ENCODE measurements at places on chromosomes 7 and 10. TPM values are rescaled to one million over a fixed set of nuclear protein-coding genes. Genes with fewer than 3 reads are reported as not detected.
A peak's percentile ranks its signal among the peaks of the same experiment; 100 is the strongest.

DNA sequence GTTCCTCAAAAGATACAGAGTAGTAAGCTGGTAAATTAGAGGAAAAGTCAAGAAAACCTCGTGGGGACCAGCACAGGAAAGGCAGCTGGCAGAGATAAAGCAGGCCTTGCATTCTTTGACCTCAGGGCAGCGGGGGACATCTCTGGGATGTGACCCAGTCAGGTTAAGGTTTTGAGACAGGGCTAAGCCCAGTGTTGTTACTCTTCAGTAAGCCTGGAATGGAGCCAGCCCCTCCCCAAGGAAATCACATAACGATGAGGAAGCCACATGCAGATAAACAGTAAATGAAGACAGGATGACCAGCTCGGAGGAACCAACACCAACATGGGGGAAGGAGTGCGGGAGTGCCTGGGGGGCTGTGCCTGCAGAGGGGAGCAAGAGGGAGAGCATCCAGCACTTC lies 99.6 kb downstream of the JAZF1 start:
- H3K27ac ChIP-seq: no peak overlapping the region
- DNase-seq: no peak
- H3K4me1 ChIP-seq: peaks cover 72% of the 10 kb centered on the region
- no peak overlapping the region for H3K4me3 ChIP-seq
- H3K36me3 ChIP-seq: no peaks in the 10 kb centered on the region
- no peaks in the 10 kb centered on the region for H3K27me3 ChIP-seq

DNA sequence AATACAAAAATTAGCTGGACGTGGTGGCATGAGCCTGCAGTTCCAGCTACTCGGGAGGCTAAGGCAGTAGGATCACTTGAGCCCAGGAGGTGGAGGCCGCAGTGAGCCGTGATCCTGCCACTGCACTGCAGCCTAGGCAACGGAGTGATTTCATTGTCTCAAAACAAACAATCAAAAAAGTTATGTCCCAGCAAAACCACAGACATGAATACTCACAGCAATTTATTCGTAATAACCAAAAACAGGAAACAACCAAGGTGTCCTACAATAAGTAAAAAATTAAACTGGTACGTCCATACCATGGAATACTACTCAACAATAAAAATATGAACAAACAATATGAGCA lies 11.6 kb upstream of the CYTH3 start:
- H3K4me3 ChIP-seq: no peak overlapping the region
- H3K27me3 ChIP-seq: no peaks in the 10 kb centered on the region
- H3K4me1 ChIP-seq: no peaks in the 10 kb centered on the region
- no peaks in the 10 kb centered on the region for H3K36me3 ChIP-seq

- no peak overlapping the region for H3K27ac ChIP-seq
- no peaks in the 10 kb centered on the region for H3K4me1 ChIP-seq
- H3K27me3 ChIP-seq: no peaks in the 10 kb centered on the region
- H3K36me3 ChIP-seq: no peaks in the 10 kb centered on the region
These were observed 289.1 kb upstream of the SORCS1 start for GRCh38 chr10:107453561-107453960.

GRCh38 chr10:79084972-79085597 lies 16.3 kb downstream of the ZMIZ1 start:
- peak overlapping the region; percentile 73 for H3K27ac ChIP-seq
- no peaks in the 10 kb centered on the region for H3K27me3 ChIP-seq
- peaks cover 100% of the 10 kb centered on the region for H3K4me1 ChIP-seq
- no peaks in the 10 kb centered on the region for H3K36me3 ChIP-seq
- DNase-seq: no peak

- no peak for DNase-seq
- no peaks in the 10 kb centered on the region for H3K4me1 ChIP-seq
- H3K27ac ChIP-seq: no peak overlapping the region
- no peaks in the 10 kb centered on the region for H3K27me3 ChIP-seq
These were observed 39.3 kb downstream of the CELF2 start for GRCh38 chr10:11057018-11057417.

GRCh38 chr10:1543596-1543995 lies 193.7 kb downstream of the ADARB2 start:
- no peak overlapping the region for H3K27ac ChIP-seq
- H3K27me3 ChIP-seq: no peaks in the 10 kb centered on the region
- H3K36me3 ChIP-seq: no peaks in the 10 kb centered on the region
- no peaks in the 10 kb centered on the region for H3K4me1 ChIP-seq
- no peak overlapping the region for H3K4me3 ChIP-seq

GRCh38 chr10:103491729-103492364 lies 1.7 kb upstream of the NEURL1 start:
- no peaks in the 10 kb centered on the region for H3K36me3 ChIP-seq
- H3K4me3 ChIP-seq: no peak overlapping the region
- H3K27ac ChIP-seq: no peak overlapping the region
- no peak for DNase-seq
- peaks cover 17% of the 10 kb centered on the region for H3K4me1 ChIP-seq

DNA sequence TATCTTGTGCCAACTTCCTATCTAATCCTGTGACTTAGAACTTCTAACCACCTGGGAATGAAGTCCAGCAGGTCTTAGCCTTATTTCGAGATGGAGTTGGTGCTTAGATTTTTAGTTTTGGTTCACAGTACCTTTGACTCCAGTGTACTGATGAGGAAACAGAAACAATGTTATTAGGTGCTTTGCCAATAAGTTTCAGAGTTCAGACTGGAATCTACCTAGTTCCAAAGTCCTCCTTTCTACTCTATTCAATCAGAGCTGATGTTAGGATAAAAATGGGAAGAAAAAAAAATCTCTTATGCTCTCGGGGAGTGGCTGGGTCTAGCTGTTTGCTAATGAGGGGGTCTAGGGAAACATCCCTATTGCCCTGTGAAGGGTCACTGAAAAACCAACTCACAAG lies 606.3 kb upstream of the C7orf33 start:
- H3K4me3 ChIP-seq: no peak overlapping the region
- no peak for DNase-seq
- no peaks in the 10 kb centered on the region for H3K4me1 ChIP-seq
- no peaks in the 10 kb centered on the region for H3K27me3 ChIP-seq
- no peaks in the 10 kb centered on the region for H3K36me3 ChIP-seq

DNA sequence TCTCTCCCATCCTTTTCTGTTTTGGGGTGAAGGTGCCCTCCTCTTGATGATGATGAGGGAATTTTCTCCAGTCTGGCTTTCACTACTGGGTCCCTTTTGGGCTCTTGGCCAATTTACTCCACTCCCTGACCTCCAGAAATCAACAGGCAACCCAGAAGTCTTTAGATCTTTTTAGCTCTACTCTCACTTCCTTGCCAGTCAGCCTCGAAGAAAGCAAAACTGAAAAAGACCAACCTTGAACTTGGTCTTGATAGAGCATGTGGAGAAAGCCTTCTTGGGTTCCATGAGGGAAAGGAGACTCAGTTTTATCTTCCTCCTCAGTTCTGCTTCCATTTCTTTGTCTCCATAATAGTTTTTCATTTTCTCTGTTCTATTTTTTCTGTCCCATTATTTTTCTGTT lies 91.4 kb upstream of the NPVF start:
- no peak overlapping the region for H3K4me3 ChIP-seq
- no peak overlapping the region for H3K27ac ChIP-seq
- H3K4me1 ChIP-seq: peaks cover 7% of the 10 kb centered on the region
- H3K27me3 ChIP-seq: no peaks in the 10 kb centered on the region
- DNase-seq: no peak

GRCh38 chr10:38094927-38095574 lies 914 bp downstream of the ZNF37A start:
- H3K4me3 ChIP-seq: peak overlapping the region; percentile 79
- H3K4me1 ChIP-seq: peaks cover 21% of the 10 kb centered on the region
- peaks cover 25% of the 10 kb centered on the region for H3K36me3 ChIP-seq
- no peak for DNase-seq
- no peaks in the 10 kb centered on the region for H3K27me3 ChIP-seq

DNA sequence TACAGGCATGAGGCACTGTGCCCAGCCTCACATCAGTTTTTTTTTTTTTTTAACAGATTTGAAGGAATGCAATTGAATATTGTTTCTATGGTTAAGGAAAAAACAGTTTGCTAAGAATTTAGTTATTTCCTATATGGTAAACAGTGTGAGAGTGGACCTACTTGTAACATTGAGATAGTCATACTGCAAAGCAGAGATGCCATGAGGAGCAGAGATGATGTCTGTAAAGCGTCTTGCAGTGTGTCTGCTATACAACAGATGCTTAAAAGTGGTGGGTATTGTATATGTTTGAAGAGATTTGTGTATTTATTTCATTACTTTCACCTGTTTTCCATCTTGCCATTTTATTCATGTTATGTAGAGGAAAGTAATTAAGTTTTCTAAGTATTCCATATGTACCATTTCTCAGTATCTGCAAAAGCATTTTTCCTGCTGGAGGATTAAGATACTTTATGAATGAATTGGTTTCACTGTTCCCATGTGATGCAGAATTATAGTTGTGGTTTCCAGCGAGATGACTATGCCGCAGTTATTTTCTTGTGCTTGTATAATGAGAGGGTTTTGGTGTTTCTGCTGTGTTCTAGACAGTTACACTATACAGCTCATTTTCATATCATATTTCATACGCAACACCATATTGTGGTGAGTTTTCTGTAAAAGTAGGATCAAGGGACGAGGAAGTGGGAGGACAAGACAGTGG lies 26.6 kb downstream of the TET1 start:
- H3K27ac ChIP-seq: no peak overlapping the region
- no peak overlapping the region for H3K4me3 ChIP-seq
- H3K4me1 ChIP-seq: no peaks in the 10 kb centered on the region
- no peaks in the 10 kb centered on the region for H3K36me3 ChIP-seq
- DNase-seq: no peak

GRCh38 chr7:21401944-21402343 lies 25.9 kb upstream of the SP4 start:
- H3K4me1 ChIP-seq: no peaks in the 10 kb centered on the region
- no peaks in the 10 kb centered on the region for H3K36me3 ChIP-seq
- no peak overlapping the region for H3K27ac ChIP-seq
- no peak for DNase-seq
- no peak overlapping the region for H3K4me3 ChIP-seq

GRCh38 chr10:84089162-84089561 lies 50.1 kb upstream of the GHITM start:
- H3K4me1 ChIP-seq: no peaks in the 10 kb centered on the region
- H3K36me3 ChIP-seq: no peaks in the 10 kb centered on the region
- no peak overlapping the region for H3K27ac ChIP-seq

DNA sequence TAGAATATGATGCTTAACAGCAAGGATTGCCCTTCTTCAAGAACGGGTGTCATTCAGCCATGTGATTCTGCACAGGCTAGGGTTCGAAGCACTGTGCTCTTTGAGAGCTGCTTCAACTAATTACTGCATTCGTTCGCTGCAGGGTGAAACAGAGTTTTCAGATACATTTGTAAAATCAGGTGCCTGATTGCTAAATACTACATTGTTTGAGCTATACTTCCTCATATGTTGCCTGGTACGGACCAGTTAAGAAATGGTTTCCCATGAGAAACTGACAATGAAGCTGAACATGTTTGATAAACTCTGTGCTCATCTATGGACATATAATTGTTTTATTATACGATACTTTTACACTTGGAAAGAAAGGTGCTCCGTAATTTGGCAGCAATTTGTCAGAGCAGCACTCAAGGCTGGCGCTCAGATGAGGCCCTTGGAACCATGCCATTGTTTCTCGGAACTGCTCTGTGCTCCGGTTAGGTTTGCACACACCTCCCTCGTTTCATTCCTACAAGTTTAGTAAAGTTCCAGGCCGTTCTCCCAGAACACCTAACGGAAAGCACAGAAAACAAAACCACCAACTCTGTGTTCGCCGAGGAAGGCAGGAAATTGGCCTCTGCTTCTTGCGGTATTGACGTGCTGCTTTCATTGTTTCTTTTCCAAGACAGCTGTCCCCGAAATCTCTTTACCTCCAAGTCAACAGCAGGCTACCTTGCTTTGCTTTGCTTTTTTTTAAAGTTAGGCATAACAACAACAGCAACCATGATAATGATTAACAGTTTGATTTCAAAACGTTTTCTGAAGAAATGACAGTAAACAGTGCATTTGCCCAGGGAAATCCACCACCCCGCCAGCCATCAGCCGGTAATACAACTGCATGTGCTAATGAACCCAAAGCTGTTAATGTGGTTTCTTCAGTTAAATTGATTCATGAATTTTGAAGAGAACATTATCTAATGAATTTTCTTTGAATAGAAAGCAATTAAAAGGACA lies 206.9 kb downstream of the EBF3 start:
- DNase-seq: peak; percentile 55
- peaks cover 35% of the 10 kb centered on the region for H3K36me3 ChIP-seq
- no peak overlapping the region for H3K4me3 ChIP-seq
- H3K27me3 ChIP-seq: no peaks in the 10 kb centered on the region
- no peaks in the 10 kb centered on the region for H3K4me1 ChIP-seq

DNA sequence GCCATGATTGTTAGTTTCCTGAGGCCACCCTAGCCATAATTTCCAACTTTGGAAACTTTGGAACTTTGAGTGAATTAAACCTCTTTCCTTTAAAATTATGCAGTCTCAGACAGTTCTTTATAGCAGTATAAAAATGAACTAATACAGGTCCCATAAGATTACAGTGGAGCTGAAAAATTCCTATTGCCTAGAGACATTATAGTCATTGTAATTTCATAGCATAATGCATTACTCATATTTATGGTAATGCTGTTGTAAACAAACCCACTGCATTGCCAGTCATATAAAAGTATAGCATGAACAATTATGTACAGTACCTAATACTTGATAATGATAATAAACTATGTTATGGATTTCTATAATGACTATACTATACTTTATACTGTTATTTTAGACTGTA lies 88.0 kb upstream of the TMEM229A start:
- H3K4me3 ChIP-seq: no peak overlapping the region
- no peaks in the 10 kb centered on the region for H3K4me1 ChIP-seq
- H3K36me3 ChIP-seq: no peaks in the 10 kb centered on the region
- DNase-seq: no peak

DNA sequence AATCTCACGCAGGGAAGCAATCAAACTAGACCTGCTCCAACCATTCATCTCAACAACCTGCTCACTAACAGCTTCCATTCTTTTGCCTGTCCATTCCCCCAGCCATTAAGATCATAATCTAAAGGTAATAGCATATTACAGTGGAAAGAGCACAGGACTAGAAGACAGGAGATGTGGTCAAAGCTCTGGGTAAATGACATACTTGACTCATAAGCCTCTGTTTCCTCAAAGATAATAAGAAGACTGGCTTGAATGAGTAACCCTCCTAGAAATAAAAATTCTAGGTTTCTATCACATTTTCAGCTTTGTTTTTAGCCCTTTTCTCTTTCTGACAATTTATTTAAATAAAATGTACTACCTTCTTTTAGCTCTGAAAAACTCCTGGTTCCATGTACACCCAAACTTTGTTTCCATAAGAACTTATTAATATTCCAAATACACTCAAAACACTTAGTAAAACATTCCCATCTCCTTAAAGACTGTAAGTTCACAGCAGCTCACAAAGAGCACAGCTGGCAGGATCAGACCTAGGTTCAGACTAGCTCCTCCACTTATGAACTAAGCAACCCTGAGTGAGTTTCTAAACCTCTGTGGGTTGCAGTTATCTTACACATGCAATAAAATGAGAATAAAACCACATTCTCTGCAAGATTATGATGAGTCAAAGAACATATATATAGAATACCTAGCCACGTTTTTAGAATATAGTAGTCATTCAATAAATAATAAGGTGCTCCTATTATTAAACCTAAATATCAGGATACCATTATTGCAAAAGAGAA lies 11.6 kb downstream of the FAM204A start:
- peaks cover 87% of the 10 kb centered on the region for H3K36me3 ChIP-seq
- no peak overlapping the region for H3K4me3 ChIP-seq
- peaks cover 17% of the 10 kb centered on the region for H3K4me1 ChIP-seq
- no peak for DNase-seq
- no peaks in the 10 kb centered on the region for H3K27me3 ChIP-seq

GRCh38 chr10:19929506-19930140 lies 113.4 kb downstream of the PLXDC2 start:
- H3K36me3 ChIP-seq: no peaks in the 10 kb centered on the region
- peak; percentile 45 for DNase-seq

TMEM270 gene
- not detected for polyA plus RNA-seq

C10orf62 gene
- polyA plus RNA-seq: not detected

PRPS1L1 gene
- not detected for polyA plus RNA-seq

TCERG1L gene
- not detected for polyA plus RNA-seq

ADCY1 gene
- 0.33 TPM for polyA plus RNA-seq

Data from stomach (tissue), 19 donors.